GM23248 (cell line): ENCODE measurements at places on chromosomes 12 and 14. TPM values are rescaled to one million over a fixed set of nuclear protein-coding genes. Genes with fewer than 3 reads are reported as not detected.

DNA sequence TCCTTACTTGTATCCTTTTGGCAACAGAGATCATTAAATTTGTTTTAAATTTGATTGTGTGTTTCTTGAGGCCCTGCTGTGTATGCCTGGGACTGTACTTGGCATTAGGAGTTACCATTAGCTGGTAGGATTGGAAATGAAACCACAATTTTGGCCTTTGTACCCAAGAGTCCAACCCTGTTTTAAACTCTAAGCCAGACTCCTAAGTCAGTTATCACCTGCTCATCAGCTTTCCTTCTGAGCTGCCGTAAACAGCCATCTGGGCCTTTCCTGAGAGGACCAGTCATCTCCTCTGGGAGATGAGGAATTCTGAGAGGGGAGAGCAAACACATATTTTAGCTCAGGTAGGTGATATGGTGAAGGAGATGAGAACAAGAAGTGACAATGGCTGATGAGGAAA is 74.3 kb upstream of the SRSF5 start:
- DNase-seq = no peak
- peaks cover 25% of the 10 kb centered on the region for H3K4me1 ChIP-seq
- H3K4me3 ChIP-seq = no peak overlapping the region
- no peaks in the 10 kb centered on the region for H3K27me3 ChIP-seq
- no peaks in the 10 kb centered on the region for H3K36me3 ChIP-seq

Gene JPH4
- polyA plus RNA-seq = 0.05 TPM in 1 of 2 replicates, not detected in the other

DNA sequence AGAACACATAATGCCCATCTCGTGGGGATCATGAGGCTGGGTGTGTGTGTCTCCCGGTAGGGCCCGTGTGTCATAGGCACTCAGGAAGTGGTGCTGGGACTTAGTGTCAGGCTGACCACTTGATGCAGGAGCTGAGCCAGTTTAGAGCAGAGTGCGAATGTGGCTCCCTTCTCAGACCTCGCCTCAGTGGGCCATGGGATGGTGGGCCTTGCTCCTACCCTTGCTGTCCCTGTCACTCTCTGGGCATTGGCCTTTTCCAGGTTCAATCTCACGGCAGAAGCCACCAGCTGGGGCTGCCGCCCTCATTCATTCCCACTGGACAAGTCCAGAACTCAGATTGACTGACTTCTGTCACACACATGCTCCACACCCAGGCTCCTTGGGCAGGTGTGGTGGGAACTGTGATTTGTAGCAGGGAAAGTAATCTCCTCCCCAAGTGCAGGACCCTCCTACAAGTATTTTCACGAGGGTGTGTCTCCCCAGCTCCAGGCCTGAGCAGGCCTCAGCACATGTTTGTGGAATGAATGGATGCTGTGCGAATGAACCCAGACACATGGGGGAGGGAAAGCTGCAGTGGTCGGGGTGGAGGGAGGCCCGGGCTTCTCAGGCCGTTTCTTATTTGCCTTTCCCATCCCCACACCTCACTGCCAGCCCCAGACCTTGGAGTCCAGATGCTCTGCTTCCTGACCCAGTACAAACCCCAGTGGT is 54.9 kb downstream of the BEGAIN start:
- no peak overlapping the region for H3K27ac ChIP-seq
- peaks cover 8% of the 10 kb centered on the region; the same call in 1 of the 2 replicates for H3K4me1 ChIP-seq
- no peak for DNase-seq

DNA sequence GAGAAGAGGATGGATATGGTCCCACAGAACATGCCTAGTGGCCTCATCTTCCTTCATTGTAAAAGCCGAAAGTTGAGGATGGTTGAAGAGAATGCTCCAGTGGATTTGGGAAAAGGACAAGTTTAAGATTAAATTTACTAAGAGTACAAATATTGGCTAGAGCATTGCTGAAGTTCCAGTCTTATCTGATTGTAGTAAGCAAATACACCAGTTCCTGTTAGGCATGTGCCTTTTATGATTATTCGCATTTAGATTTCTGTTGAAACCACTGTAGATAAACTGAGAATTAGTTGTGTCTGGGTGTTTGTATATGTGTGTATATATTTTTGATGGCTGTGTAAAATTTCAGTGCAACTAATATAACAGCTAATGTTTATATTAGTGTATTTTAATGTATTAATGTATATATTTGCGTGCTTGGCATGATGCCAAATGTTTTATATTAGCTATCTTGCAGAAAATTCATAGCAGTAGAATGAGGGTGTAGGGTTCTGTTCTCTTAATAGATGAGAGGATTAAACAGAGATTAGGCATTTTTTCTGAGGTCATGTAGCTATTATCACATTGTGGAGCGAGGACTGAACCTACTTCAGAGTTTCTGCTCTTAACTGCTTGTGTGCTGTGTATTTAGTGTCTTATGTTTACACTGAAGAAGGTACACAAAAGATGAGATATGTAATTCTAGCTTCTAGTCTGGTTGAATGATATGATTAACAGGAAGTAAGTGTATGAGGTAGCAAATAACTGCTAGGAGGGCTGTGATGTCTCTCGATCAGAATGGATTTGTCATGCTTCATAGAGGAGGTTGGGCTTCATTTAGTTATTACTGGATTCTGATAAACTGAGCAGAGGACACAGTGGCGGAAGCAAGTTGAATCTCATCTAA is 21.1 kb downstream of the FKBP3 start:
- DNase-seq = peak; percentile 16
- no peak overlapping the region for H3K4me3 ChIP-seq
- peaks cover 78% of the 10 kb centered on the region for H3K36me3 ChIP-seq
- H3K27me3 ChIP-seq = no peaks in the 10 kb centered on the region

Gene SIX1
- 11.4 and 12.6 TPM in 2 replicates for polyA plus RNA-seq

Gene PGAM5
- 10.2 and 12.0 TPM in 2 replicates for polyA plus RNA-seq

Gene SERPINA12
- polyA plus RNA-seq = not detected in 2 replicates

- no peaks in the 10 kb centered on the region for H3K27me3 ChIP-seq
- DNase-seq = no peak
- no peak overlapping the region for H3K27ac ChIP-seq
- no peak overlapping the region for H3K4me3 ChIP-seq
- no peaks in the 10 kb centered on the region for H3K4me1 ChIP-seq
Measured at GRCh38 chr14:97916100-97916499, 1118.9 kb downstream of the VRK1 start.

GRCh38 chr12:46941981-46942380 is 116.2 kb upstream of the SLC38A4 start:
- no peak overlapping the region for H3K4me3 ChIP-seq
- no peaks in the 10 kb centered on the region for H3K36me3 ChIP-seq
- H3K27me3 ChIP-seq = no peaks in the 10 kb centered on the region
- H3K4me1 ChIP-seq = peaks cover 46% of the 10 kb centered on the region
- no peak overlapping the region for H3K27ac ChIP-seq

DNA sequence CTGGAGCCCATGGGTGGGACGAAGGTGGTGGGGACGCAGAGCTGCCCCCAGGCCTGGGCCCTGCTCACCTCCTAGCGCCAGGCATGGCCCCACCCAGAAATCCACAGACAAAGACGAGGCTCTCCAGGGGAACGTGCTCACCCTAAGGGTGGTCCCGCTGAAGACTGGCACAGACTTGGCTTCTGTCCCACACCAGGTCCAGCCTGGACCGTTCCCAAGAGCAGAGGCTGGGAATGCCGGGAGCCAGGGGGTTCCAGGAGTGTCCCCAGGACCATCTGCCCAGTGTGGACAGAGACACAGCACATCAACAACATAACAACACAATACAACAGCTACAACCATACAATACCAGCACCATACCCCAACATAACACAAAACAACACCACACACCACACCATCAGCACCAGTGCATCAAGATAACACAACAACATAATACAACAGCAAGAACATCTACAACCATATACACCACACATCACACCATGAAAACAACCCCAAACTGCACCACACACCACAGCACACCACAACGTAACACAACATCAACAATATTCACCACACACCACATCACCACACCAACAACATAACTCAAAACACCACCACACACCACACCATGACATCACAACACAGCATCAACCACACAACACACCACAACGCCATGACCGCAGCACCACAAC is 329.6 kb downstream of the ADGRD1 start:
- H3K4me3 ChIP-seq = no peak overlapping the region
- no peak for DNase-seq
- H3K27me3 ChIP-seq = no peaks in the 10 kb centered on the region
- no peak overlapping the region for H3K27ac ChIP-seq
- H3K36me3 ChIP-seq = no peaks in the 10 kb centered on the region

GRCh38 chr12:104460973-104461698 is 4.4 kb downstream of the CHST11 start:
- no peak for DNase-seq
- no peaks in the 10 kb centered on the region for H3K27me3 ChIP-seq
- H3K4me3 ChIP-seq = no peak overlapping the region
- H3K4me1 ChIP-seq = peaks cover 18% of the 10 kb centered on the region
- H3K36me3 ChIP-seq = no peaks in the 10 kb centered on the region

DNA sequence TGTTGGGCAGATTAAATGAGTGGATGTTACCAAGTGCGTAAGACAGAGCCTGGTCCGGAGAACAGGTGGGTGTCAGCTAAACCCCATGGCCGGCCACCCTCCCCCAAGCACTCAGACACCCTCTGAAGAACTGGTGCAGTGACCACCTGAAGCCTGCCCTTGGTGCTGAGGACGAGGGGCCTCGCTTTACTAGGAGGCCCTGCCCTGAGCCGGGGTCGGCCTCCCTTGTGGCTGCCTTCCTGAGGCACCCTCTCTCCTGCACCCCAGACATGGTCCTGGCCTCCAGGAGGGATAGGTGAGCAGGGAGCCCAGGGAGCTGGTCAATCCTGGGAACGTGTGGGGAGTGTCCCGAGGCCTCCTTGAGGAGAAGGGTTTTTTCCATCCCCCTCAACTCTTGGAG is 4.9 kb upstream of the KIF26A start:
- peaks cover 10% of the 10 kb centered on the region; the same call in 1 of the 2 replicates for H3K27me3 ChIP-seq
- no peak overlapping the region for H3K27ac ChIP-seq
- DNase-seq = no peak
- no peaks in the 10 kb centered on the region for H3K36me3 ChIP-seq
- H3K4me3 ChIP-seq = no peak overlapping the region

- peak overlapping the region; percentile 97 for H3K4me3 ChIP-seq
- peak overlapping the region; percentile 87 for H3K27ac ChIP-seq
- no peaks in the 10 kb centered on the region for H3K27me3 ChIP-seq
- H3K36me3 ChIP-seq = peaks cover 25% of the 10 kb centered on the region; the same call in 1 of the 2 replicates
- peak; percentile 66 for DNase-seq
Measured at GRCh38 chr14:92122351-92122677, 545 bp downstream of the CPSF2 start.

Gene RAD9B
- polyA plus RNA-seq = 0.19 and 0.22 TPM in 2 replicates

DNA sequence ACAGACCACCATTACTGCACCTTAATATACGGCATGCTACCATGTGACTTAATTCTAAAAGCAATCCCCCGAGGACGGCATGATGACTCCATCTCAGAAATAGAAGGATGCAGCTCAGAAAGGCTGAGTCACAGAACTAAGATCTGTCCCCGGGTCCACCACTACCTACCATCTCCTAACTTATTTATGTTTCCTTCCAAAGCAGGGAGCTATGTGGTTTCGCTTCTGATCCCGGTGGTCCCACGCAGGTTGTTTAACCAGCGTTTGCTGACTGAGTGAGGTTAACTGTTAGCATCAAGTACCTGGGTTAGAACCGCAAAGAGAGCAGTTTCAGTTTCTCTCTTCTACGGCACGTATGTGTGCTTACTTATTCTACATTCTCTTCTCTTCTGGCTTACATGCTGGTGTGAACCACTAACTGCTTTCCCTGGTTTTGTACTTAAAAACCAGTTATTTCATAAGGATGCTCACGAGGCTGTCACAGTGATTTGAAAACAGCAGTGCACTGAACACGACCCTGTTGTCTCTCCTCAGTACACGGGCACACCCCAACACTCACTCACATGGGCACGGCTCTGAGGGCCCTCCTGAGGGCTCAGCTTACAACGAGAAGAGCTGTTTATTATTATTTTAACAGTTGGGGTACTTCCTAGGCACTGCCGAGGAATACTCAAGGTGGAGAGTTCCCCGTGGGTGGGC is 66.7 kb downstream of the CCDC88C start:
- H3K27ac ChIP-seq = no peak overlapping the region
- peaks cover 45% of the 10 kb centered on the region for H3K27me3 ChIP-seq
- H3K4me3 ChIP-seq = no peak overlapping the region
- DNase-seq = no peak
- H3K4me1 ChIP-seq = 0 out of 2 replicates have a peak, but pooled peaks cover 4% of the 10 kb centered on the region
- H3K36me3 ChIP-seq = no peaks in the 10 kb centered on the region

DNA sequence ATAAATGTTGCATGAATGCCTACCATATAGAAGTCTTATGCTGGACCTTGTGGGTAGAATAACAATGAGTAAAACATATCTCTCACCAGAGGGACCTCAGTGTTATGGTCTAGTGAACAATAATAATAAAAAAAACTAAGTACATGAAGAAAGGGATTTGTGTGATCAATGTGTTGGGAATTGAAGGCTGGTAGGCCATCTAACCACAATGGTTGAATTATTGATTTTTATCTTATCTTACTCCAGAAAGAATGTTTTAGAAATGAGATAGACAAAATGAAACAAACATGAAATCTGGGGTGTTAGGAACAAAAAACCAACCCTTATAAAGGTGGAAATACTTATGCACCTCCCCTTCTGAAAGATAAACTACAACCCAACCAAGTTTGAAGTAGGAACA is 243.9 kb upstream of the LRIG3 start:
- no peak for DNase-seq
- peaks cover 12% of the 10 kb centered on the region; the same call in 1 of the 2 replicates for H3K4me1 ChIP-seq
- no peaks in the 10 kb centered on the region for H3K36me3 ChIP-seq
- no peaks in the 10 kb centered on the region for H3K27me3 ChIP-seq
- no peak overlapping the region for H3K4me3 ChIP-seq
- H3K27ac ChIP-seq = no peak overlapping the region

DNA sequence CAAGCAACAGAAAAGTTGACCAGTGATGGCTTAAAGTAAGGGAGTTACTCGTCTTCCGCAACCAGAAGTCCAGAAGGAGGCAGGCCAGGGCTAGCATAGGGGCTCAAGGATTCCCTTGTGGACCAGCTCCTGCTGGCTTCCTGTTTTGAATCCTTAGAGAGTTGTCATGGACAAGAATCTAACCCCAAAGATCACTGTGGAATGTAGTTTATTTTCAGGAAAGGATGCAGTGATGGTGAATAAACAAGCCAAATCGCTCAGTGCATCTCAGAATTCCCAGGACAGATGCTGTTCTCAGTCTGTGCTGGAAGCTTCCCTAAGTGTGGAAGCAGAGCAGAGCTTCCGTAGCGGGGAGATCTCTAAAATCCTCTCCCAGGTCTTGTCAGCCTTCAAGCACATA is 311.3 kb downstream of the C12orf75 start:
- no peak overlapping the region for H3K4me3 ChIP-seq
- H3K27ac ChIP-seq = no peak overlapping the region
- peaks cover 5% of the 10 kb centered on the region; the same call in 1 of the 2 replicates for H3K36me3 ChIP-seq
- no peak for DNase-seq
- H3K27me3 ChIP-seq = no peaks in the 10 kb centered on the region

DNA sequence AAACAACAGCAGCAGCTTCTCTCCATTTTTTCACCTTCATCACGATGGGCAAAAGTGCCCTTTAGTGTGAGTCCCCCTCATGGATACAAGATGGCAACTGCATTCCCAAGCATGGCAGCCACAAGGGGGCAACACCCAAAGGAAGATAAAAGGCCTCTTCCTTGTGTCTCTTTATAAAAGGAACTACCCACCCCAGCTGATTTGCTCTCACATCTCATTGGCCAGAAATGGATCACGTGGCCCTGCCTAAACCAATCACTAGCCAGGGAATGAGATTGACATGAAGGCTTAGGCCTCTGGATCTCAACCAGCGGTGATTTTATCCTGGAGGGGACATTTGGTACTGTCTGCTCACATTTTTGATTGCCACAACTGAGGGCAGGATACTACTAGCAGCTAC is 21.9 kb upstream of the IFT81 start:
- no peaks in the 10 kb centered on the region for H3K36me3 ChIP-seq
- H3K4me1 ChIP-seq = peaks cover 4% of the 10 kb centered on the region
- no peak overlapping the region for H3K4me3 ChIP-seq
- no peak overlapping the region for H3K27ac ChIP-seq

Gene PLEKHD1
- not detected in 2 replicates for polyA plus RNA-seq

GRCh38 chr12:51751661-51752060 is 96.9 kb downstream of the FIGNL2 start:
- peaks cover 22% of the 10 kb centered on the region; the same call in 1 of the 2 replicates for H3K36me3 ChIP-seq
- no peak for DNase-seq
- 0 out of 2 replicates have a peak, but pooled peaks cover 3% of the 10 kb centered on the region for H3K4me1 ChIP-seq
- no peak overlapping the region for H3K4me3 ChIP-seq
- no peaks in the 10 kb centered on the region for H3K27me3 ChIP-seq
